ENCODE measurements at places on chromosomes 2 and 18.

GRCh38 chr2:153100151-153100550 is 378.4 kb downstream of the RPRM start:
- no peak for DNase-seq

GRCh38 chr18:26477828-26478466 is 70.4 kb downstream of the KCTD1 start:
- DNase-seq = no peak

GRCh38 chr18:10245031-10245845 is 209.2 kb upstream of the APCDD1 start:
- no peak for DNase-seq

- DNase-seq = no peak
Observed at GRCh38 chr2:182069908-182070307, 84.3 kb downstream of the PPP1R1C start.

GRCh38 chr2:43293744-43294695 is 67.6 kb upstream of the ZFP36L2 start:
- no peak for DNase-seq

GRCh38 chr2:88500691-88501090 is 48.2 kb upstream of the FOXI3 start:
- DNase-seq = no peak

DNA sequence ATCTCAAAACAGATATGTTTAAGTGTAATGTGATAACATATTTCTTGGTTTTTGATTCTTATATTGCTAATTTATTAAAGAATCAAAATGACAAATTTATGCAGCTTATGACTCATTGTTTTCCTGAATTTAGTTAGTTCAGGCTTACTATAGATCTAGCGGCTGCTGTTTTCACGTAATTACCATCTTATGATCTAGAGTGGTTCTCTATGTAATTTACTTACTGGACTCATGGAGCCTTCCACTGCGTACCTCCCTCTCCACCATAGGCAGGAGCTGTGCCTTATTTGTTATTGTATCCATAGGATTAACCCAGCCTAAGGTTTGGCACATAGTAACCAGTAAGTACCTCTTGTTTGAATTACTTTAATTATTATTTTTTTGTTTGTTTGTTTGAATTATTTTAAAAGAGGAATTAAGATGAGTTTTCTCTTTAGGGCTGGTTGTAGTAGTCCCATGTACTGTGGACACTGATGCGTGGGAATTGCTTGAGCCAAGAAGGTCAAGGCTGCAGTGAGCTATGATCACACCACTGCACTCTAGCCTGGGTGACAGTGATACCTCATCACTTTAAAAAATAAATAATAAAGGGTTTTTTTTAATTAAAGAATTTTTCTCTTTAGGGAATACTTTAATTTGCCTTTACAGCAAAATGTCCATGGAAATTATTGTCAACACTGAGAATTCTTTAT is 165.5 kb downstream of the PHLPP1 start:
- DNase-seq = no peak

- DNase-seq = no peak
Observed at GRCh38 chr18:46705521-46705920, 48.5 kb upstream of the LOXHD1 start.

DNA sequence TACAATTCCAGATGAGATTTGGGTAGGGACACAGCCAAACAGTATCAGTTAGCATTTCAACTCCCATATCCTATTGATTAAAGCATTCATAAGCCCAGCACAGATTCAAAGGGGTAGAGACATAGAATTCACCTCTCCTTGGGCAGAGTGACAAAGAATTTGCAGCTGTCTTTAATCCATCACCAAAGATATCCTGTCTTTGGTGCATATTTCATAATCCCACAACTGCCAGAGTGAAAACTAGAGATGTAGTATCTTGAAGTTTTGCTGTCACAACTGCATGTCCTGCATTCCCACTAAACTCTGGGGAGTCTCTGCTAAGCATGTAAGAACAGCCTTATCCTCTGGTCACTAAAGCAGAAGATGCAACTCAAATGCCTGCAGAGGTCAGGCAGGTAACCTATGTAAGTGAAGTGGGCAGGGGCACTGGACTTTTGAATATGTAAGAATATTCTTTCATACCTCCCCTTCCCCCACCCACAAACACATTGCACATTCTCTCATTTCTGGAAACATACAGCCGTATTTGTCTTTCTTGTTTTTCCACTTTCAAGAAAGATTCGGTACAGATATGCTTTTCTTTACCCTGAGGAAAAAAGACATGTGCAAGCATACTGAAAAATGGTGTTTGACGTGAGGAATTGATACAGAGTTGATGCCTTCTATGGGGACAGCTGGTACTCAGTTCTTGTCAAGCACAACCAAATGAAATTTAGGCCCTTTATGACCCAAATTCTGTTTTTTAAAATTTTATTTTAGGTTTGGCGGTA is 283.1 kb downstream of the SP3 start:
- no peak for DNase-seq

All from cortex of kidney (tissue), 1 donor.